Hindlimb muscle (tissue), 1 donor: ENCODE measurements at places on chromosomes 6 and 20. TPM values are rescaled to one million over a fixed set of nuclear protein-coding genes. Genes with fewer than 3 reads are reported as not detected.

Gene NHSL1
- 37.3 TPM for polyA plus RNA-seq

Gene OR14J1
- 0.06 TPM for polyA plus RNA-seq

Gene GPX6
- not detected for polyA plus RNA-seq

Gene BCAS1
- polyA plus RNA-seq: 8.2 TPM

Gene RAMACL
- 0.46 TPM for polyA plus RNA-seq

Gene SLC22A2
- not detected for polyA plus RNA-seq

Gene CRYBG1
- 3.1 TPM for polyA plus RNA-seq

Gene TMEM244
- not detected for polyA plus RNA-seq

DNA sequence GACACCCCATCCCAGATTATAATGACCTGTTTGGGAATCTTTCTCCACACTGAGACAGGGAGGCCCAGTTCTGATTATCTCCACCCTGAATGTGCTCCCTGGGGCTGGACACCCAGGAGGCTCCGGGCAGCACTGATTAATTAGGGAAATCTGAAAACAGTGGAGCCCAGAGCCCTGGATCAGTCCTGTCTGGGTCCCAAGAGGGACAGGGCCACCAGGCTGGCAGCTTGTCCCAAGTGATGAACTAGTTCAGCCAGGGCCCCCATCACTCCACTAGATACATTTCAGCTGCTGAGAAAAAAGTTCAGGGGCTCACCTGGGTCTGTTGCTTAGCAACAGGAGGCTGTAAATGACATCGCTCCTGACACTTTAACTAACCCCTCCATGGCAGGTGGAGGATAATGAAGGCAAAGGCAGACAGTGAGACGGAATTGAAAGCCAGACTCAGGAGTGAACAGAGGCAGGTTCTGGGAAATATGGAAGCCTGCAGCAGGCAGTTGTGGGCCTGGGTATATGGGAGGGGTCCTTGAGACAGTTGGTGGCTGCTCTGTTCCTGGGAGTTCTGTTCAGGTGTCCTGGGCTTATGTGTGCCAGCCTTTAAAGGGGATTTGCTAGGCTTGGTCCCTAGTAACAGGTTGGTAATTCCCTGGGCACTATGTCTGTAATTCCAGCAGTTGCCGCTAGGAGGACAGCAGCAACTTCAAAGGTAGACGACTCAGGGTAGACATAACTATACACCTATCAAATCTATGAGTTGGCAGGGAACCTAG, 78.3 kb upstream of the CTNNBL1 start:
- no peak for DNase-seq

- no peak for DNase-seq
Measured at GRCh38 chr20:36352843-36353553, 46.9 kb downstream of the DLGAP4 start.

GRCh38 chr20:36984257-36984638, 32.7 kb upstream of the SAMHD1 start:
- DNase-seq: no peak

DNA sequence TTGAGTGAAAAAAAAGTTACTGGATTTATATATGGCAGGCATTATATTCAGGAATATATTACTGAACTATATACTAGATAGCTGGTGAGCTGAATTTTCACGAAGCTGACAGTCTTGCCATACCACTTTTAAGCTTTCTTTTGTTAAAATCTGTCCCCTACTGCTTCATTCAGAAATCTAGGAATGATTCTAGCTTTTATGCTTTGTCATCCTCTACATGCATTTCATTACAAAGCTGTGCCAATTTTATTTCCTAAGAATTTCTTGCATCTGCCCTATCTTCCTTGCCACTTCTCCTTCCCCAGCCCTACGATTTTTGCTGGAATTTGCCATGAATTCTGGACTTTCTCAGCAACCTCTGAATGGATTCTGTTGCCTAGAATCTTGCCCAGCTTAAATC, 158.5 kb upstream of the ADGRB3 start:
- DNase-seq: no peak

DNA sequence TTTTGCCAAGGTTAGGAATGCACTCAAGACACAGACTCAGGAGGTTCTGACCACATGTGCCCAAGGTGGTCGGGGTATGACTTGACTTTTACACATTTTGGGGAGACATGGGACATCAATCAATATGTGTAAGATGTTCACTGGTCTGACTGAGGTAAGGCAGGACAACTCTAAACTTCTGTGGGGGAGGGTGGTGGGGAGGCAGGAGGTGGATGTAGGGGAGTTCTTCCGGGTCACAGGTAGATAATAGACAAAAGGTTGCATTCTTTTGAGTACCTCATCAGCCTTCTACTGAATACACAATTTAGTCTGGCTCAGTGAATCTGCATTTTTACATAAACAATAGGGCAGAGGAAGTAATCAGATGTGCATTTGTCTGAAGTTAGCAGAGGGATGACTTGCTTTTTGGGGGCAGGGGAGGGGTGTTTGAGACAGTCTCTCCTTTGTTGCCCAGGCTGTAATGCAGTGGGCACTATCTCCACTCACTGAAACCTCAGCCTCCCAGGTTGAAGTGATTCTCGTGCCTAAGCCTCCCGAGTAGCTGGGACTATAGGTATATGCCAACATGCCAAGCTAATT, 10.9 kb downstream of the ECHDC1 start:
- no peak for DNase-seq

GRCh38 chr20:41137614-41138474, 501 bp downstream of the PLCG1 start:
- peak; percentile 88 for DNase-seq

DNA sequence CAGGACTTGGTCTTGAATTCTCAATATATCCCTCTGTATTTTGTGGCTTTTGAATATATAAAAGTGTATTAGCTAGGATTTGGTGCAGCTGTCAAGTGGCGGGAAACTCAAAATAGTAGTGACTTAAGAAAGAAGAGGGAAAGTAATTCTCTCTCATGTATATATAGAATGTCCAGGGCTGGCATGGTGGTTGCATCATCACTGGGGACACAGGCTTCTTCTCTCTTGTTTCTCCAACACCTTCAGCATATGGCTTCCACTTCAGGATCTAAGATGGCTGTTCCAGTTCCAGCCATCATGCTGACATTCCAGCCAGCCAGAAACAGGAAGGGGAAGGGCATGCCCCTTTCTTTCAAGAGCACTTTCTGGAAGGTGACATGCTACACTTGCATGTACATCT, 11.8 kb upstream of the GPR6 start:
- no peak for DNase-seq

- no peak for DNase-seq
Measured at GRCh38 chr6:26211963-26212362, 124.7 kb downstream of the HFE start.

DNA sequence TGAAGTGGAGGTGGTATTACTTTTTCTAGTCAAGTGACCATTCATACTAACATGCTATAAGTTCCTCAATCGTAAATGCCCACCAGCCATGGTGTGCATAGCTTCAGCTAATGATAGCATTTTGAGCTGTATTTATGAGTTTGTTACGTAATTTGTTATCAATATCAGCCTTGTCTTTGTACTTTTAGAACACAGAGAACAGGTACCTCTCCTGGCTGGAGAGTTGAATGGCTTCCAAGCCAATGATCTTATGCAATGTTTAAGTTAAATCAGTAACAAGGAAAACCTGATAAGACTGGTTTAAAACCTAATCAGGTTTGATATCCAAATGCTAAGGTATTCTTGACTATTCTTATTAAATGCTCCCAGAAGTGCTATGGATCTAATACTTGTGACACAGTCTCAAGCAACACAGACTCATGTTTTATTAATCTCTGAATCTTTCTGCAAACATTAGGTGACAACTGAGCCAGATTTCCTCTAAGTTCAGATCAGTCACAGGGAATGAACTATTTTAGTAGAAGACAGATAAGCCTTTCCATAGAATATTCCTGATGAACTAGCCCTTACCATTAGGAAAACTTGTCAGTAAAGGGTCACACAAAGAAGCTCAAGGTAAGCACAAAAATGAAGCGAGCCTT, 154.8 kb downstream of the PTPRK start:
- no peak for DNase-seq

DNA sequence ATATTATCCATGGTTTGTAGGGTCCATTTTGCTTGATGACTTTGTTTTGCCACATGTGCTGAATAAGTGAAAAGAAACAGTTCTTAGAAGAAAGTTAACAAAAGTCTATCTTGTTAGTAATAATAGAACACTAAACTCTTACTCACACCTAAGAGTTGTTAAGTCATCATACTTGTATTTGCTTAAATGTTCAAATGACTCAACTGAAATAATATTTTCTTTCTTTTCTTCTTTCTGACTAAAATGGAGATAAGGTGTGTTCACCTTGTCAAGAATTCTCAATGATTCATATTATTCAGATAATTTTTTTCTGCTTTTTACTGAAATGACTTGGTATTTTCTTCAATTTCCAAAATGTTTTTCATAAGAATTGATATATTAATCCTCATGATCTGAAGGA, 327.2 kb downstream of the HTR1B start:
- no peak for DNase-seq

- DNase-seq: no peak
Measured at GRCh38 chr6:46175446-46175845, 4.7 kb upstream of the ENPP5 start.

DNA sequence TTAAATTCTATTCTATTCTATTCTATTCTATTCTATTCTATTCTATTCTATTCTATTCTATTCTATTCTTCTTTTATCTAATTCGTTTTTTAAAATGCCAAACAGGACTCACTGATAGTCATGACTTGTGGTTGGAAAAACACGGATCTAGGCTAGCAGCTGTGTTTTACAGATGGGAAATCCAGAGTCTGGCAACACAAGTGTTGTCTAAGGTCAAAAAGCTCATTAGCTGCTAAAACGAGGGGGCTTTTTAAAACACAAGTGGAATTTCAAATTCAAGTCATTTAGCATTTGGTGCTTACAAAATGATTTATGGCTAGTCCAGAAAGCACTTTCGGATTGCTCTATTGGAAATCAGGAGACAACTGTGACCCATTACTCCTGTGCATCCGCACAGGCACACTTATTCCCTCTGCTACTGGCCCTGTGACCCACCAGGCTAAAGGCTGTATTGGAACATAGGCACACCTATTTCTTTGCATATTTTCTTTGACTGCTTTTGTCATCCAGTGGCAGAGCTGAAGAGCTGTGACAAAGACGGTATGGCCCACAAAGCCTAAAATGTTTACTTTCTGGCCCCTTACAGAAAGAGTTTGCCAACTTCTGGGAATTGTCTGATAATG, 17.8 kb upstream of the MLIP start:
- DNase-seq: no peak

- DNase-seq: no peak
Measured at GRCh38 chr6:137900815-137901214, 33.8 kb downstream of the TNFAIP3 start.

DNA sequence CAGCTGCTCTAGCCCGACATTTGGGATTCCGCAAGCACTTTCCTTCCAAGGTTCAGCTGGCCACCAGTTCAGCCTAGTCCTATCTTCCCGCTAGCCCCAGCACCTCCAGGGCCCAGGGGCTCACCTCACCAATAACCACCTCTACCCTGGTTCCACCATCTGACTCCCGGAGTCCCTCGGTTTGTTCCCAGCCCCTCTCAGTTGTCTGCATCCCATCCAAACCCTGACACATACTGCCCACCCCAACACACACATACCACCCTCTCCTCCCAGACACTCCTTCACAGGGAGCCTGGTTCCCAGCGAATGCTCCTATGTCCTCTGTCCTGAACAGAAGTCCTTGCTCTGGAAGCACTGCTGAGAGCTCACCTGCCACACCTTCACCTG, 418 bp downstream of the TNXB start:
- DNase-seq: no peak

DNA sequence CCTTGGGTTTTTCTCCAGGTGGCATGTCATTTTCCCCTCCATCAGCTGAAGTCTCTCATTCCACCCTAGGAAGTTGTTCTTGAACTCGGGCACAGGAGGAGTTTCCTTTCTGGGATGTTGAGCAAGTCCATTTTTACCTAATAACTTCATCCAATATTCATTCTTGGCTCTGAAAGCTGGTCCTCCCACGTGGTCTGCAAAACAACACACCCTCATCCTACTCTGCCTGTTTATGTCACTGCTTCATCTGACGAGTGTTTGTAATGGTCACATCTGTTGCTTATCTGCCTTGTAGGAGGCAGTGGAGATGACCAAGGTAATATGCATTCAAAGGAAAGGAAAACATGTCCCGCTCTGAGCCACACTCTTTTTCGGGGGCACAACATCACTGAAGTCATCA, 41.7 kb upstream of the AIG1 start:
- DNase-seq: no peak

DNA sequence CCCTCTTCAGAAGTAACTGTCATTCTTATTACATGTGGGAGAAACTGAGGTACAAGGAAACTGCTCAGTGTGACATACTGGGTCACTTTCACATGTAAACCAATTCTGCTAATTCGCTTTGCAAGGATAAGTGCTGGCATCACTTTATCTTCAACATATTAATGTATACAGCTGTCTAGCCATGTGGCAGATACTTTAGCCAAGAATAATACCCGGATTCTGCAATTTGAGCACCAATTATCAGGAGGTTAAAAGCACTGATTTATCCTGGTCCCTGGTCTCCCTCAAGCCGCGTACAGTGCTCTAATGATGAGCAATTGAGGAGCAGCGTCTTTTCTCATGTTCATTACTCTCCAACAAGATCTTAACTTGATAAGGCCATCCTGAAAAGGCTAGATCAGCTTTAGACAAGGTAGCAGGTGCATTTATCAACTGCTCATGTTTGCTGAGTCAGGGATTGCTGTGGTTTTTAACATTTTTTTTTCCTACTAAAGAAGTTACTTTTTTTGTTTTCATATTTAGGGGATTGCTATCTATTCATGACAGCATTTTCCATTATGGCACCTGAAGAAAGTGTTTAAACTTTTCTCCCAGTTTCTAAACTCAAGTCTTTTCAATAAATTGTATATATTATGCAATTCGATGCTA, 1066.3 kb upstream of the MAP3K7 start:
- DNase-seq: no peak

DNA sequence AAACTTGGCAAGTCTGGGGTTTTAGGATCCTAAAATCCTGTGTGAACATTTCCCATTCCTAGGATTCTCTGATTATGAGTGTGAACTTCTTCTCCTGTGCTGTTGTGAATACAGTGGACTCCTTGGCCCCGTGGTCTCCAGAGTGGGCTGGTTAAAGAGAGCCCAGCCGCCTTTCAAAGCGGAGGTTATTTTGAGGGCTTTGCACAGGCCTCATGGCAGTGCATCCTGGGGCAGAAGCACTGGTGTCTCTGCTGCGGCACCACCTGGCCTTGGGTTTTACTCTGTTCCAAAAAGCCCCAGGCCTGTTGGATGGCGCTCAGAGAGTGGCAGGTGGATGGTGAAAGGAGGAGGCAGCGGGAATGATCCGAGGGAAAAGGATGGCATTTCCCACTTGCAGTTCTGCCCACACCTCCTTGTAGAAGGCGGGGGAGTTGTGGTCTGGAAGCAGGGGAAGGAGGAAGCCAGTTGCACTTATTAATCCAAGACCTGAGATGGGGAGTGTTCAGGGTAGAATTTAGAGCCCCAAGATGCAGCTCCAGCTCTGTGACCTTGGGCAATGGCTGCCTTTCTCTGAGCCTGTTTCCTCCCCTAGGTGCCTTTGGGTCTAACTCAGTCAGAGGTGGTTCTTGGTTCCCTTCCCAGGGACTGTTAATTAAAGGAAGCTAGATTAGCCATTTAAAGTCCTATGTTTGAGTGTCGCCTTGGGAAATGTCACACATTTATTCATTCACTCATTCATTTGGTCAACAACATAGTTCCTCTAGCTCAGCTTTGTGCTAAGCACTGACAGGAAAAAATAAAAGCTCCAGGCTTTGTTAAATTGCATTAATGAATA, 22.4 kb downstream of the MMP24 start:
- DNase-seq: no peak
